ENCODE measurements at places on chromosomes 4 and X.

DNA sequence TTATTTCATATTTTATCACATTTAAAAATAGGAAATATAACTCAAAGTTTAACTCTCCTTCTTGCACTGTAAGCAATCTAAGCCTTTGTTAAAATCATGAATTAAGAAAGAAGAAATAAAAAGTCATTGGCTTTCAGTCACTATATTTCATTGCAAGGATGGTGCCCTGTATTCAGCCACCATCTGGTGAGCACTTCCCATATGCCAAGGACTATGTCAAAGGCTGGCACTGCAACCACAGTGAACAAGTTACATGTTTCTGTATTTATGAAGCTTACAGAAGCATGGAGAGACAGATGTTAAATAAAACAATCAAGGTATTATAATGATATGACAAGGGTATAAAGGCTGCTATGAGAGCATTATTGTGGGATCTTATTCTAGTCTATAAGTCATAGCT is 68.6 kb downstream of the PRKG2 start:
- no peak for DNase-seq

- no peak for DNase-seq
Measured at GRCh38 chrX:30762755-30763154, 109.5 kb downstream of the GK start.

DNA sequence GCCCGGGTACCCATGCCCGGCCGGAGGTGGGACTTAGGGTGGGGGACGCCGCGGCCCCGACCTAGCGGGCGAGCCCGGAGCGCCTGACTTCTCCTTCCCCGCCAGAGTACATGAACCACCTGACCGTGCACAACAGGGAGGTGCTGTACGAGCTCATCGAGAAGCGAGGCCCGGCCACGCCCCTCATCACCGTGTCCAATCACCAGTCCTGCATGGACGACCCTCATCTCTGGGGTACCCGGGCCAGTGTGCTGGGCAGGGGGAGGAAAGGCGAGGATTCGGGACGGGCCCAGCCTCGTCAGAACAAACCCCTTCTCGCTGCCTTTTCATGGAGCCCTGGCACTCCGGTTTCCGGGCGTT is 622 bp downstream of the TAFAZZIN start:
- peak; percentile 46 for DNase-seq

- DNase-seq, result no peak
Measured at GRCh38 chr4:48195853-48196252, 61.8 kb upstream of the TXK start.

GRCh38 chr4:7831330-7831729 is 108.3 kb downstream of the AFAP1 start:
- DNase-seq, result peak; percentile 52

GRCh38 chrX:57417827-57418226 is 131.3 kb downstream of the FAAH2 start:
- DNase-seq, result no peak

GRCh38 chrX:104098151-104098808 is 14.0 kb upstream of the ZCCHC18 start:
- peak; percentile 44 for DNase-seq

DNA sequence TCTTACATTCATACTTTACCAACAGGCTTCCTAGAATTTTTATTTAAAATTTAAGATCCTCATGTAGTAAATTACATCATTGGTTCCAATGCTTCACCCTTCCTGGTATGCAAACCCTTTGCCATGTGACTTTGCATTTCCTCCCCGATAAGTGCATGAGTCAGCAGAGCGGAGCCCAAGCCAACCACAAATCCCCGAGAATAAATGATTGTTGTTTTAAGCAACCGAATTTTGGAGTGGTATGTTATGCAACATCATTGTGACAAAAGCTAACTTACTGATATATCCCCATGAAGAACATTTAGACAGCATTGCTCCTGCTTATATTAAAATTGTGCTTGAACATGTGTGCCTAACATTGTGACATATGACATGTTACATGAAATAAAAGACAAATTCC is 199.4 kb upstream of the DDX53 start:
- no peak for DNase-seq

GRCh38 chrX:73366696-73367095 is 80.2 kb upstream of the CDX4 start:
- DNase-seq, result no peak

DNA sequence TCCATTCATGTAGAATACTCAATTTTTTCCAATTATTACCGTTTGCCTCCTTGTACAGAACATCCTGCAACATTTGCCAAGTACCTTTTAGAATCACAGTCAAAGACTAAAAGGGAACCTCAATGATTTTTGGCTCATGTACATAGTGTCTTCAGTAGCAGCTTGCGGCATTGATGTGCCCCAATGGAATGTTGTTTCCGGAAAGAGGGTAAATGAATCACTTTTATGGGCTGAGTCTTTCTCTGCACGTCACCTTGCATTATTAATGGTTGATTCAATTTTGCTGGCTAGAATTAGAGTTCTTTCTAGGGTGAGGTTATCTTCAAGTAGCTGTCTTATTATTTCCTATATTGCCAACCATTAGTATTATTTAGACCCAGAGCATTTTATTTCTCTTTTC is 116.9 kb upstream of the GABRA2 start:
- no peak for DNase-seq

- DNase-seq, result no peak
Measured at GRCh38 chr4:9944431-9945425, 76.6 kb downstream of the SLC2A9 start.

- no peak for DNase-seq
Measured at GRCh38 chr4:17068392-17068791, 169.9 kb upstream of the LDB2 start.

- DNase-seq, result peak; percentile 33
Measured at GRCh38 chr4:106315476-106315967, 487 bp downstream of the TBCK start.

DNA sequence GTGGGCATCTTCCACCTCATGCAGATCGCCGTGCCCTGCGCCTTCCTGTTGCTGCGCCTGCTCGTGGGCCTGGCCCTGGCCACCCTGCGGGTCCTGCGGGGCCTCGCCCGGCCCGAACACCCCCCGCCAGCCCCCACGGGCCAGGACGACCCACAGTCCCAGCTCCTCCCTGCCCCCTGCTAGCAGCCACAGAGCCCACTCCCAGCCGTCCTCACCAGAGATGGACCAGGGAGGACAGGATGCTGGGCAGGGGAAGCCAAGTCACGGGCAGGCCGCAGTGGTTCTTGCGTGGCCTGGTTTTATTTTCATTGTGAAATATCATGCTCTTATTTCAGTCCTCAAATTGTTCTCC is 15.1 kb downstream of the DGKQ start:
- DNase-seq, result no peak

DNA sequence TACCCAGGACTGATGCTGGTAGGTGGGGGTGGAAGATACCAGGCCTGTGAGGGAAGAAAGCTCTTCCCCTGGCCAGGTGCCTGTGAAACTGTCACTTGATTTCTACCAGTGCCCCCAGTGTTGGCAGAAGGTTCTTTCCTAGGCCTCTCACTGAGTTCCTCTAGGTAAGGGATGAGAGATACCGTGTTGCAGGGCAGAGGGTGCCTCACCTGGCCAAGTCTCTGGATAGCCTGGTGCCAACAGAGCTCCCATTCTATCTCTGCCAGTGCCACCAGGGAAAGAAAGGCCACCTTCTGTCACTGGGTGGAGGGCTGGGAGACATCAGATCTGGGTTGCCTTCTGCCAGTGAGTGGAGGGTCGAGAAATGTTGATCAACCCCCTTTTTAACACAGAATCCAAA is 94.1 kb downstream of the RTL5 start:
- no peak for DNase-seq

- DNase-seq, result no peak
Measured at GRCh38 chr4:150585611-150586010, 3.7 kb downstream of the MAB21L2 start.

GRCh38 chr4:7322166-7322991 is 112.4 kb downstream of the PSAPL1 start:
- no peak for DNase-seq

- no peak for DNase-seq
Measured at GRCh38 chr4:8754634-8755589, 116.7 kb downstream of the HMX1 start.

DNA sequence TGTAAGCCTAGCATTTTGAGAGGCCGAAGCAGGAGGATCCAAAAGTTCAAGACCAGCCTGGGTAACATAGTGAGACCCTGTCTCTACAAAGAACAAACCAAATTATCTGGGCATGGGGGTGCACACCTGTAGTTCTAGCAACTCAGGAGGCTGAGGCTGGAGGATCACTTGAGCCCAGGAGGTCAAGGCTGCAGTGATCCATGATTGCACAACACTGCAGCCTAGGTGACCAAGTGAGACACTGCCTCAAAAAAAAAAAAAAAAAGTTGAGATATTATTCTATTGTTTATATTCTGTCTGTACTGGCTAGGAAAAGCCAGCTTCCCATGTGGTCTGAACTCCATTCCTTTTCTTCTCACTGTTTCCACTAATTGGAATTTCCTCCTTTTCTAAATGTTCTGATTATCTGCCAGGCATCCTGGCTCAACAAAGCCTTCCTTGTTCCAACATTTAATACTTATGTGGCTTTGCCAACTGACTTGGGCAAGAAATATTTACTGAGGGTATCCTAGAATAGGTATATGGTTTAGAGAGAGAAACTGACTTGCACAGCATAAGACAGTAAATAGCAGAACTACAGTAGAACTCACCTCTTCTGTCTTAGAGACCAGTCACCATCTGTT is 175.2 kb upstream of the ADAMTS3 start:
- no peak for DNase-seq

DNA sequence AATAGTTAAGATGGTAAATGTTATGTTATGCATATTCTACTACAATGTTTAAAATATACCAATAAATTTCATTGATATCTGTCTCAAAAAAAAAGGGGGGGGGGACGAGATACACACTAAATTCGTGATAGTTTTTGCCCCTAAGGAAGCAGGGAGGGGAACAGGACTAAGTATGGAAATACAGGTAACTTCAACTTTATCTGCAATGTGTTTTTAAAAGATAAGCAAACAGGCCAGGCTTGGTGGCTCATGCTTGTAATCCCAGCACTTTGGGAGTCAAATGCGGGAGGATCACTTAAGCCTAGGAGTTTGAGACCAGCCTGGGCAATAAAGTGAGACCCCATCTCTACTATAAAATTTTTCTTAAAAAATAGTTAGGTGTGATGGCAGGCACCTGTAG is 13.4 kb upstream of the CLOCK start:
- DNase-seq, result no peak

DNA sequence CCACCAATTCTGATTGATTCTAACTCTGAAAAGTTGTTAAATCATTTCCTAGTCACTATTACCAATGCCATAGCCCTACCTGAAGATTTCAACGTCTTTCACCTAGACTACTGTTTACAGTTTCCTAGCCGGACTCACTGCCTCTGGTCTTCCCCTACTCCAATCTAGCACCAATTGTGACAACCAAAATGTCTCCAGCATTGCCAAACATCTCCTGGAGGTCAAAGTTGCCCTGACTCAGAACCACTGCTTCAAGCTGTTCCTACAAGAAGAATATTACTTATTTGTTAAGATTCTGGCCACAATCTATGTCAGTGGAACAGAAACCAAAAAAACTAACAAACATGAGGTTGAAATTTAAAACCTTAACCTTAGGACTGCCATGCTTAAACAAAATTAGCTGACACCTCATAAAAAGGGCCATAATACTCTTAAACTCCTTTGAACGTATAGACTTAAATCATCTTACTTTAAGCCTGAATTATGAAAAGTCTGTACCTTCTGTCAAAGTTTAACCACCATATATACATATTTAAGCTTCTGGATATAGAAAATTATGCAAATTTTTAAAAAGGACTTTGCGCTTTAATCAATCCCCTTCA is 2.1 kb downstream of the PDS5A start:
- no peak for DNase-seq

DNA sequence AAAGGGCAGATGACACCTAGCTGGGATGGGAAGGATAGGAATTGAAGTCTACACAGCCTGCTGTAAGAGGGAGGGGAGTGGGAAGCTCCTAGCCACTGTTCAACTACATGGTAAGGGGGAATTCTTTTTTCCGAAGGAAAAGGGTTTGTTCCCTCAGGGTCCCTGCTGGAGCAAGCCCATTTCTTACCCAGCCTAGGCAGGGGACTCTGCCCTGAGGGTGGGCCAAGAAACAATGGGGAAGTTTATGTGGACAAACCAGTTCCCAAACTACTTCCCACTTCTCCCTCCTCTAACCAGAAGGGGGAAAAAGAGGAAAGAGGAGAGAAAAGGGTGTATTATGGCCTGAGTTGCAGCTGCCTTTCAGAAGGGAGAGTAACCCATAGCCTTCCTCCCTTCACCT is 13.5 kb upstream of the VSIG4 start:
- no peak for DNase-seq

DNA sequence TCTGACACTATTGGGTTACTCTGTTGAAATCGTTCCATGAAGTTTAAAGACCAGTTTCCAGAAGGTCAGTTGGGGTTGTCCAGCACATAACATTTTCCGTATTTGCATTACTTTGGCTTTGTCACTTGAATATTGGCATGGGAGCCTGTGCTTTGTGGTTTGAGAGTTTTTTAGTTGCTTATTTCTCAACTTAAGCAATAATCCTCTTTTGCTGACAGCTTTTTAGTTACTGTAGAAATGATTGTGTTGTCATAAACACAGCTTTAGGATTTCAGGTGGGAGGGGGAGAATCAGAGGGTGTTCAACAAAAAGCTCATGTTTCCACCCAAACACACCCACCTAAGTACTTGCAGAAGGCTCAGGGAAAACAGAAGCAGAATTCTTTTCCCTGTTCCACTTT is 210.7 kb upstream of the TLL1 start:
- no peak for DNase-seq

GRCh38 chr4:26879805-26880204 is 19.2 kb downstream of the STIM2 start:
- DNase-seq, result no peak

- no peak for DNase-seq
Measured at GRCh38 chr4:76943129-76943620, 6.4 kb upstream of the SEPTIN11 start.

- peak; percentile 19 for DNase-seq
Measured at GRCh38 chr4:48138936-48139335, 4.9 kb upstream of the TXK start.

- DNase-seq, result no peak
Measured at GRCh38 chr4:95963456-95963855, 123.6 kb downstream of the PDHA2 start.

- peak; percentile 30 for DNase-seq
Measured at GRCh38 chrX:16671005-16671404, 21.0 kb downstream of the S100G start.

GRCh38 chr4:113827285-113827684 is 65.7 kb upstream of the CAMK2D start:
- no peak for DNase-seq

- no peak for DNase-seq
Measured at GRCh38 chrX:102833136-102833535, 103.9 kb upstream of the RAB40AL start.

- DNase-seq, result no peak
Measured at GRCh38 chr4:130850019-130850524, 1754.1 kb downstream of the C4orf33 start.

GRCh38 chrX:40325161-40325560 is 227.4 kb upstream of the BCOR start:
- no peak for DNase-seq

GRCh38 chr4:2284934-2285612 is 23.2 kb upstream of the MXD4 start:
- DNase-seq, result no peak

GRCh38 chr4:156193106-156193505 is 239.4 kb upstream of the CTSO start:
- no peak for DNase-seq

- DNase-seq, result no peak
Measured at GRCh38 chrX:85140964-85141363, 102.6 kb downstream of the SATL1 start.

GRCh38 chrX:2474280-2474962 is 26.4 kb downstream of the DHRSX start:
- DNase-seq, result no peak

GRCh38 chrX:119155416-119156035 is 27.9 kb upstream of the KIAA1210 start:
- DNase-seq, result no peak

All from T-helper 1 cell (primary cell).